NCI-H82 (cell line): ENCODE measurements at places on chromosomes 4 and X.

DNA sequence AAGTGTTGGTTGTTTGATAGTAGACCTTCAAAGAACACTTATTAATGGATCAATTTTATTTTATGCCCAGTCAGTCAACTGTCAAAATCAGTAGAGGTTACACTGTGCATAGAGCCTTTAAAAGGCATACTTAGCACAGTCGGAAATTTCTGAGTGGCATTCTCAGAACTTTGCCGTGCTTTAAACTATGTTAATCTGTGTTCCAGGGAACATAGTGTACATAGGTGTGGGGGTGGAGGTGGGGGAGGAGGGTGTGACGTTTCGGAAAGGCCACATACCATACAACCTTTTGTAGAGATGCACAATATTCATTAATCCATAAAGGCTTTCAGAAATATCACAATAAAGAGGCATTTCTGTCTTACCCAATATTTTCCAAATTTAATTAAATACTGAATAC lies 75.8 kb downstream of the RS1 start:
- no peak for DNase-seq

DNA sequence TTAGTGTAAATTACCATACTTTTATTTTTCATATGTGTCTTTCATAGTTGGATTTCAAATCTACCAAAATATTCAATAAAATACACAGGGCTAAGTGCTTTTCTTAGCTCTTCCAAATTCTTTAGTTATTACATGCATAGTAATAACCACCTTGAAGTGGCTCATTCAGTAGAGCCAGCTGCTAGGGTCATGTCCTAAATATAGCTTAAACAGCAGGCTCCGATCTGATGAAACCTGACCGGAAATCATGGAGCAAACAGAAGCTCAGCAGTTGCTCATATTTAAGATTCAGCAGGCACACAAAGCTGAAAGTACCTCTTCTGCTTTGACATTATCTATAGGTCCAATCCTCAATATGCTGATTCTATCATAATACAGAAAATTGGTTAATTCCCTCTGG lies 1470.4 kb downstream of the ADGRL3 start:
- peak; percentile 5 for DNase-seq

- no peak for DNase-seq
Measured at GRCh38 chrX:135346975-135347374, 37.7 kb downstream of the ETDC start.

DNA sequence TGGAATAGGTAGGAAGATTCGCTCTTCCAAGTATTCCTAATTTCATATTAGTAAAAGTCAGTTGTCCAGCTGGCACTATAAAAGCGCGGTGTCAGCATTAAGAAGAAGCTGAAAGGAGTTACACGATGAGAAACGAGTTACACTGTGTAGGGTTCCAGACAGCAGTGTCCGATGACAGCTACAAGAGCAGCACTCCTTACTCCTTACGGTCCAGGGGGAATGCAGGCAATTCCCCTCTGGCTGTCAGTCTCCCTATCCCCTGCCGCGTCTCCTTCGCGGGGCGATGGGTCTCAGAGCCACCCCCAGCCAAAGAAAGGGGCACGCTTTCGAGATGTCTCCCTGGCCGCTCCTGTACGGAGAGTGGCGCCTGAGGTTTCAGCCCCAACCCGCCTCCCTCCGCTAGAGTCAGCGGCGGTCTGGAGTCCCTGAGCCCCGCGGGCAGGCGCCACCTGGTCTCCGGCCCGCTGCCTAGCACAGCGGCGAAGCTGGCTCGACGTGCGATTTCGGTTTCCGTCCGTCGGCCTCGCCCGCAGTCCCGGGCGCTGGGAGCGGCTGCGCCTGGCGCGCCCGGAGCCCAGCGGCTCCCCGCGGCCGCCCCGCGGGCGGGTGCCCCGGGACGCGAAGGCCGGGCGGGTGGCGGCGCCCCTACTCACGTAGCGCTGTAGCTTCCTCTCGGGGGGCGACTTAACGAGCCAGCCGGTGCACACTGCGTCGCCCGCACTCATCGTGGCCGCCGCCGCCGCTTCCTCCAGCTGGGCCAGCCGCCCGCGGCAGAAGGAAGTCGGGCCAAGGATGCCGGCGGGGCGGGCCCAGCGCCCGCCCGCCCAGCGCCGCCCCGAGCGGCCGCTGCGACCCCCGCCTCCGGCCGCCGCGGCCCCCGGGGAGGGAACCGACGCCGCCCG lies at the start of gene GAB3:
Gene GAB3, minus strand, starts transcription at position 777 of the 902 bp plus-strand sequence. Its CDS starts 52 bp downstream, at position 725.
- DNase-seq = peak; percentile 61
